ENCODE measurements at places on chromosomes 13 and 19.

- no peak for DNase-seq
These were observed 47.1 kb upstream of the ANKRD10 start for GRCh38 chr13:110961959-110962358.

GRCh38 chr13:19927117-19927748 lies 31.3 kb upstream of the ZMYM2 start:
- peak; percentile 53 for DNase-seq

GRCh38 chr13:50085063-50085462 lies 69.8 kb downstream of the KCNRG start:
- DNase-seq = peak; percentile 53

DNA sequence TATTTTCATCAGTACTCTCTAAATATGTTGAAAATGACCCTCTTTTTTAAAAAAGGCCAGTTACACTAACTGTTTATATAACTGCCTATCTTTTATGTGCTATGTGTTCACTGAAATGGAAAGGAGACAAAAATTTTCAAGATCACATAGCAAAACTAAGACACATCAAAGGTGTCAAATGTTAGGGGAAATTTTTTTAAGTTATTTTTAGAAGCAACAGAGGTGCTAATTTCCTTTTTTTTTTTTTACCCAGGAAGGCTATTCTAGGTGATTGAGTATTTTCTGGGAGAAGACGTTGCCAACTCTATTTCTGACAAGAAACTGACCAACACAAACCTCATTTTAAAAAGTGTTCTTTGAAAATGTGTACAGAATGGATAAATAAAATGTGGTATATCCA lies 45.7 kb downstream of the ELF1 start:
- DNase-seq = no peak

DNA sequence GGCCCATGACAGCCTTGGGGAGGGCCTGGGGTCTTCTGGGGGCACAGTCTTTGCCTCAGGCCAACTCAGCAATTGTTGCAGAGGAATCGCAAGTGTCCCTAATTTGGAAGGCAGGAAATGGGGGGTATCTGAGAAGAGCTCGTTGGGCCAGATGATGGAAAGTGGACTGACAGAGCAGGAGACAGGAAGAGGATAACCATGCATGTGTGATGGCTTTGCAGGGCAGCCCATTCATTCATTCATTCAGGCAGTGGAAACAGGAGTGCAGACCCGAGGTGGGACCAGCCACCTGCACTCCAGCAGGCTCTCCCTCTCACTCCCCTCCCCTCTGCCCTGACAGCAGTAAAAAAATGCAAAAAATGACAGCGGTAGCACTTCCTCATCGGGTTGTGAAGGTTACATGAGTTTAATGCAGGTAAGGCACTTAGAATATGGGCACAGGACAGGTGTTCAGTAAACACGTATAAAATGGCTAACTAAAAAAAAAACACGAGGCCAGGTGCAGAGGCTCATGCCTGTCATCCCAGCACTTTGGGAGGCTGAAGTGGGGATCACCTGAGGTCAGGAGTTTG lies 5.0 kb upstream of the TMEM147 start:
- no peak for DNase-seq

DNA sequence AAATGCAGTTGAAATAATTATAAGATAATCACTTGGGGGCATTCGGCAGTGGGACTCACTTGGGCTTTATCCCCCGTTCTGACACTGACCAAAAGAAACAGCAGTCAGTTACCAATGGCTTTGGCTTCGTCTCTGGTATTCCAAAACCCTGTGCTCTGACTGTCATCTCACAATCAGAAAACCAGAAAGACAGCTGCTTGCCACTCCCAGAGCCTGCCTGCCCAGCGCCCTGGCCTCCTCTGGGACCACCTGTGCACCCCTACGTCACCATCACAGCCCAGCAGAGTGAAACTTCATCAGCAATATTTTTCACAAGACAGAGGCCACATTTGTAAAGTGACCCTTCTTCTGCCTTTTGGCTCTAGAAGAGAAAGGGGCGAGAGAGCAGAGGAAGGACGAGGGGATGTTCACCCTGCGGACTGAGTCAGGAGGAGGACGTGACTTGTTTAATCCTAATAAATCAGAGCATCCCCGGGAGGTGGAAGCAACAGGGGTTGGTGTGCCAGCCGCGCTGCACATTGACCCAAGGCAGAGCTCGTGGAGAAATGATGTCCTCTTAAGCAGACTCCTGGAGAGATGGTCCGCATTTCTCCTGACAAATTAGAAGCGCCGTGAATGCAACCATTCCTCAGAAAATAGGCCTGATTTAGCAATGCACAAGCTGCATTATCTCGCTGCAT lies 397.8 kb upstream of the ZNF507 start:
- no peak for DNase-seq

DNA sequence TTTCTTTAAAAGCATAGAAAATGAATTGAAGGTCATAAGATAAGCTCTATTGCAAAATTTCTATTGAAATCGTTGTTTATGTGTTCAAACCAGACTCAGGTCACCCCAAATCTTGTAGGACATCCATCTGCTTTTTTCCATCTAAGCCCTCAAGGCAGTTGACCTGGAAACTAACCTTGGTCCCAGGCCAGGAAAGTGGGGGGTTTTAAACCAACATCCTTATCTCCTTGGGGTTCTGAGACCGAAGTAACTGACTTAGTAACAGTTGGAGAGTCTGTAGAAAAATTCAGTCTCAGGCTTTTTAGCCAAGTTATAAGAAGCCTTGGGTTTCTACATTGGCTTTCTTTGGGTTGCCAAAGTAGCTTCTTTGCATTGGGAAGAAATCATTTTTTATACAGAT lies 23.4 kb downstream of the ZNF507 start:
- no peak for DNase-seq

GRCh38 chr13:33657274-33657673 lies 160.7 kb upstream of the RFC3 start:
- no peak for DNase-seq

GRCh38 chr19:1851654-1852580 lies 3.6 kb upstream of the REXO1 start:
- DNase-seq = no peak

- DNase-seq = no peak
These were observed 8.5 kb downstream of the DHRS12 start for GRCh38 chr13:51795419-51795818.

DNA sequence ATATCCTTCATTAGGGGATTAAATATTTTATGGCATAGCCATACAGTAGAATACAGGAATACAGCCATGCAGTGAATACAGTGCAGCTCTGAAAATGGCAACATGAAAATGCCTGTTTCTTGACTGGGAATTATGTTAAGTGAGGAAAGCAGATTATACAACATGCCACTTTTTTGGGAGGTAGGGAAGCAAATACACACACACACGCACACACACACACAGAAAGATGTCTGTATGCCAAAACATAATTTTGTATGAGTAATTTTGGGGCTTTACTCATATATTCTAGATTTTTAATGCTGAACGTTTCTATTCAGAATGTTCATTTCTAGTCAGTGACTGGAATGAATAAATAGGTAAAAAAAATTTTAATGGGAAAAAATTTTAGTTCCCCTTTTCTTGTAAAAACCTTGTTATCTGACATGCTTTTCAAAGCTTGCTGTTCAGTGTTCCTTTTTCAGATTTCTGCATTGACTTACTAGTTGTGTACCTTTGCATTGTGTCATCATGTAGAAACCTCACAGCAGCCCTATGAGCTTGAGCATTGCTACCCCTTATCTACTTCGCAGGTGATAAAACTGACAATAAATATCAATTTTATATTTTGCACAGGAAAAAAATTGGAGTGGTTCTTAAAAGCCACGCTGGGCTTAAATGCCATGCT lies 7.8 kb downstream of the GPR183 start:
- no peak for DNase-seq

DNA sequence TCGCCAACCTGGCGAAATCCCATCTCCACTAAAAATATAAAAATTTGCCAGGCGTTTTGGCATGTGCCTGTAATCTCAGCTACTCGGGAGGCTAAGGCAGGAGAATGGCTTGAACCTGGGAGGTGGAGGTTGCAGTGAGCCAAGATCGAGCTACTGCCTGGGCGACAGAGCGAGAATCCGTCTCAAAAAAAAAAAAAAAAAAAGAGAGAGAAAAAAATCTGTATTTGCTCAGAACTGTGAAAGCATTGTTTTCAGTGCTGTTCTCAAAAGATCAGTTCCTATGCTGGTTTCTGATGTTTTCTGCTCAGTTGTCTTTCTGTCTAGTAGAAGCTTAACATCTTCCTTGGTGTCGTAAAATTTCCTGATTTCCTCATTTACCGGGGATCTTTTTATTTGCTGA lies 2.5 kb downstream of the SF3A2 start:
- no peak for DNase-seq

GRCh38 chr19:39347332-39348164 lies 5.3 kb downstream of the SAMD4B start:
- no peak for DNase-seq

DNA sequence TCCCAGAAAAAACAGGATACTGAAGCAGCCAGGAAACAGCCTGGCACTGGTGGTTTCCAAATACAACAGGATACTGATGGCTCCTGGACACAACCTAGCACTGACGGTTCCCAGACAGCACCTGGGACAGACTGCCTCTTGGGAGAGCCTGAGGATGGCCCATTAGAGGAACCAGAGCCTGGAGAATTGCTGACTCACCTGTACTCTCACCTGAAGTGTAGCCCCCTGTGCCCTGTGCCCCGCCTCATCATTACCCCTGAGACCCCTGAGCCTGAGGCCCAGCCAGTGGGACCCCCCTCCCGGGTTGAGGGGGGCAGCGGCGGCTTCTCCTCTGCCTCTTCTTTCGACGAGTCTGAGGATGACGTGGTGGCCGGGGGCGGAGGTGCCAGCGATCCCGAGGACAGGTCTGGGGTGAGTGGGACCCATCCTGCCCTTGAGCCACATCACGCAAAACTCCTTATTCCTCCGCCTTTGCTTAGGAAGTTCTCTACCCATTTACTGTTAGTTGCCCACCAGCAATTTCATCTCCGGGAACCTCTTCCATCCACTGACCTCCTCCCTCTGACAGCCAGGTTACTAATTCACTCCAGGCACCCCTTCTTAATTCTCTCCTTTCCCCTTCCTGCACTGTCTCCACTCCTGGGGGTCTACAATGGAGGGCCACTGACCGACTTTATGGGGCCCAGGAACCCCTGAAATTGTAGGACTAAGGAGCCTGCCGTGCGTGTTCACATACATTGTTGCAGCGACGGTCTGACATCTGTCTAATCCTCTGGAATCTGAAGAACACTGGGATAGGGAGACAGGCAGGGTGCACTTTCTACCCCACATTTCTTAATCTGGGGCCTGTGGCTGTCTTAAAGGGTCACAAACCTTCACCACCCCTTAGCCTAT lies 1.2 kb downstream of the ITPKC start:
- peak; percentile 32 for DNase-seq

All from dermis microvascular lymphatic vessel endothelial cell (primary cell).